Activated naive CD4-positive, alpha-beta T cell treated with Interleukin-2 at 50 U/mL for 16 hours (primary cell): ENCODE measurements at places on chromosomes 1 and 21.

- DNase-seq = no peak
Observed at GRCh38 chr1:156616463-156616862, 2.8 kb upstream of the HAPLN2 start.

GRCh38 chr1:232130815-232131480 lies 499.0 kb downstream of the SIPA1L2 start:
- no peak for DNase-seq

DNA sequence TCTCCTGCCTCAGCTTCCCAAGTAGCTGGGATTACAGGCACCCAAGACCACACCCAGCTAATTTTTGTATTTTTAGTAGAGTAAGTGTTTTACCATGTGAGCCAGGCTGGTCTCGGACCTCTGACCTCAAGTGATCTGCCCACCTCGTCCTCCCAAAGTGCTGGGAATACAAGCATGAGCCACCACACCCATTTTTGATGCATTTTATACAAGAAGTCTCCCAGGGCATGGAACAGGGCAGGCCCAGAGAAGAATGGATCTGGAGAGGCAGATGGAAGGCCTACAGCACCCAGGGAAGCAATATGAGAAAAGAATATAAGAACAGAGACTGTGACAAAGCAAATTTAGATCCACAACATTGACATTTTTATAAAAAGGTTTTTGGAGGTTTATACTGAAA lies 18.8 kb upstream of the IFNAR1 start:
- DNase-seq = no peak

DNA sequence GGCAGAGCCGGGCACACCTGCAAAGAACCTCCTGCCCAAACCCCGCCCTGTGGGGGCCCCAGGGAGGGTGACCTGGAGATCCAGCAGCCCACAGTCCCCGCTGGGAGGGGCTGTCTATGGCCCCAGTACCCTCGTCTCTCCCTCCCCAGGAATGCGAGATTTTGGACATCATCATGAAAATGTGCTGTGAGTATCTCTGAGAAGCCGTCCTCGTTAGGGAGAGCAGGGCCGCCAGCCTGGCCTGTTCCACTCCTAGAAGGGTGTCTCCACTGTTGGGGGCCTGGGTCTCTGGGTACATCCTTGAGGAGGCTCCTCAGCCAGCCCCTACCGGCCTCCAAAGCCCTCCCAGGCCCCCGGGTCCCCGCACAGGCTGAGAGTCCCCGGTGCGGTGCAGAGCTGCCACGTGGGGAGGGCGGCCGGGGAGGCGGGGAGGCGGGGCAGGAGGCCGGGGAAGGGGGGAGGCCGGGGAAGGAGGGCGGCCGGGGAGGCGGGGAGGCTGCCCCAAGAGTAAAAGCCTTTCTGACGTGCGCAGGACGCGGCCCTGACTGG lies 18.7 kb downstream of the COL6A1 start:
- DNase-seq = no peak

GRCh38 chr1:78840453-78841271 lies 165.9 kb downstream of the ADGRL4 start:
- no peak for DNase-seq

DNA sequence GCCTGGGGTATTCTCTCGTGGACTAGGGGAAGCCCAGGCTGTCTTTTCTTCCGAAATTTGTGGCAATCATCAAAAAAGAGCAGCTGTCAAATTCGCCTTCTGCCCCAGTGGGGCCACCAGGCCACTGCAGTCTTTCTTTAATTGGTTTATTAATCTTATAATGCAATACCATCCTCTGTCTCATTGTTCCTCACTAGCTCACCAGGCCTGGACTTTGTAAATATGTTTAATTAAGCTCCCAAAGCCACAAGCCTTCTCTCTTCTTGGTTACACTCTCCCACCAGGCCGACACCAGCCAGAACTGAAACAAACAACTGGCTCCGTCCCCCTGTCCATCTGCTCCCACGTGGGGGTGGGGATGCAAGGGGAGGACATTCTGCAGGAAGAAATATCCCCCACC lies 22.0 kb upstream of the CAMK1G start:
- DNase-seq = no peak

GRCh38 chr1:48216313-48216712 lies 6.2 kb upstream of the SLC5A9 start:
- no peak for DNase-seq

DNA sequence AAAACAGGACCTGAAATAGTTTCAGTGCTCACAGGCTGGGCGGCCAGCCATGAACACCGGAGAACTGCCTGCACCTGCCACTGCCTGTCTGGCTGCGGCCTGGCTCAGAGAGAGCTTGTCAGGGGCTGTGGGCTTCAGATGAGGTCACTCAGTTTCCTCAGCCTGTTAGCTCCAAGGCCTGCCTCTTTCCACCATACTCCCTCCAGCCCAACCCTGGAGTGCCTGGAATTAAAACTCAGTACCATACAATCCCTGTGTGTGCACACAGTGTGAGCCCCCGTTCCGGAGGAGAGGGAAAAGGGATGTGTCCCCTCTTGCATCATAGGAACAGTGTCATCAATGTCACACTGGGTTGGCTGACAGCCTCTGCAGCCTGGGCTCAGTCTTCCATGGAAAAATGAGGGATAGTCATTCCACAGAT lies 16.2 kb downstream of the CACNA1S start:
- no peak for DNase-seq

GRCh38 chr21:41342035-41342434 lies 19.8 kb upstream of the MX2 start:
- no peak for DNase-seq

DNA sequence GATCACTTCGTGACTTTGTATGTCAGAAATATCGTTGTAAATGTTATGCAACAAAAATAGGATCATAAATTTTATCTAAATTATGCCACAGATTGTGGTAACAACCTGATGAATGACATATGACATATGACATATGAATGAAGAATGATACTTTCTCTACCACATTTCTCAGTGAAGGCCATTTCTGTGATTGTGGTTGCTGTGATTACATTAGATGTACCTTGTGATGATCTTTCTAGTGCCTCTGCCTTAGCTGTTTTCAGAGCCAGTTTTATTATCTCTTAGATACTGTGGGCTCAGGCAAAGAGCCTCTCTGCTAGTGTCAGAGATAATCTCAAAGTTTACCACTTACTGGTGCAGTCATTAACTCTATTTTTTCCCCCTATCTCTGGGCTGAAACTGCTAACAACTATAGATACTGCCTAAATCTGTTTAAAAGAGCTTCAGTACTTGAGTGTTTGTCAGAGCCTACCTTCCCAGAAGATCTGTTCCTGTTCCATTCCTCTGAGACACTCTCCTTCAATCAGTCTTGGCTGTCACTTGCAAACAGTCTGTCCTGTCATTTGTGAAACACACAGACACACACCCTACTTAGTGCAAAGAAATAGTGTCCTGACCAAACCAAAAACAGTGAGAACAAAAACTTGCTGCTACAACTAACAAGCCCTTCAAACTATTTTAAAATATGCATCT lies 55.5 kb downstream of the HMCN1 start:
- DNase-seq = no peak

- no peak for DNase-seq
Observed at GRCh38 chr1:232376632-232377493, 253.1 kb downstream of the SIPA1L2 start.

GRCh38 chr1:25232027-25232865 lies at the start of gene SYF2:
SYF2 (minus strand) TSS chr1:25232502; CDS start chr1:25232467, 35 bp downstream.
- peak; percentile 90 for DNase-seq

- no peak for DNase-seq
Observed at GRCh38 chr1:167105271-167106118, 11.6 kb downstream of the STYXL2 start.

- DNase-seq = no peak
Observed at GRCh38 chr1:26537951-26538352, 8.4 kb downstream of the RPS6KA1 start.

- DNase-seq = no peak
Observed at GRCh38 chr1:109392037-109392787, 5.5 kb downstream of the SORT1 start.

DNA sequence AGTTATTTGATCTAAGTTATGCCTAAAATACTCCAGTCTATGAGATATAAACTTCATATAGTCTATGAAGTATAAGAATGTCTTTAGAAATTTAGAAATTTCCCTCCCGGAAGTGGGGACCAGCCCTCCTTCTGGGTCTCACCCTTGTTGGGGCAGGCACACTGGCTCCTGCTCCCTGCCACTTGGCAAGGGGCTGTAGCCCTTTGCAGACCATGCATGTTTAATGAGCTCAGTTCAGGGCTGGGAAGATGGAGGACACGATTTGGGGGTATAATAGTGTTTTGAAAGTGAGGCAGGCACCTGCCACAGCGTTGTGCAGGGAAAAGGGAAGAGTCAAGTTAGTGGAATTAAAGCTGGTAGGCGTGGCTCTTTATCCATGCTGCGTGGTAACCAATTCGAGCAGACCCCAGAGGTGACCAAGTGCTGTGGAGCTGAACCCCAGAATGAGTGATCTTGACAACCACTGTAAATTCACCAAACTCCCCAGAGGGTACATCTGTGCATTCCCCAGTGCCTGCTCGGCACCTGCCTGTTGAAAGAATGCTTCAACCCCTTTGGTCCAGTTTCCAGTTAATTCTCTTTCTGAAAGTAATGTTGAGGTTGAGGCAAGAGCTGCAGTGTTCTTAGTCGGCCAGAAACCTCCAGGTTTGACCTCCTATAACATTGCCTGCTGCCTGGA lies 79.6 kb downstream of the DOP1B start:
- DNase-seq = no peak

DNA sequence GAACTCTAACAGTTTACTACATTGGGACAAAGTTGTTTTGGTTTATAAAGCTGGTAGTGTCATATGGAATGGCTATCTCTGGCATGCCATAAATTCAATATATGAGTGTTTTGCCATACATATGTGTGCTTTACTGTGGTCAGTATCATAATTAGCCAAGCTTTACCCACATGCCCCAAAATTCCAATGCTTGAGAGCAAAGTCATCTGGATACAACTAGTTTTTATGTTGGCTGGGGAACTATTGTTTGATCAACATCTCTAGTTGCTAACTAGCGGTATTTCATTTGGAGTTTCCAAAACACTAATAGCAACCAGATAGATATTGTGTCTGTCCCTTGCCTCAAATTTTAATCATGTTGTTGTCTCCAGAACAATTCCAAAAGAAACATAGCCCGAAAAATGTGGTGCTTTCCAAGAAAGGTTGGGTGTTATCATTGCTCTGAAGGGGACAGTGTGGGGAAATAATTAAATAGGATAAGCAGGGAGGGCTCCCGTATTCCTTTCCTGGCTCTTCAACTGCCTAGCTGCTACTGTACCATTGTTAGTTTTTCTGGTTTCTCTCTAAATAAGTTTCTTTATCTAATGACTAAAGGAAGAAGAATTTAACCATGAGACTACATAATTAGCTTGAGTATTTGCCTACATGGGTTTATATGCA lies 136.1 kb downstream of the TGFB2 start:
- no peak for DNase-seq

- no peak for DNase-seq
Observed at GRCh38 chr21:37623183-37623582, 256.6 kb downstream of the DYRK1A start.

GRCh38 chr21:41481191-41481590 lies 26.8 kb downstream of the TMPRSS2 start:
- DNase-seq = no peak

GRCh38 chr21:42744520-42745445 lies 91.4 kb downstream of the PDE9A start:
- DNase-seq = no peak

DNA sequence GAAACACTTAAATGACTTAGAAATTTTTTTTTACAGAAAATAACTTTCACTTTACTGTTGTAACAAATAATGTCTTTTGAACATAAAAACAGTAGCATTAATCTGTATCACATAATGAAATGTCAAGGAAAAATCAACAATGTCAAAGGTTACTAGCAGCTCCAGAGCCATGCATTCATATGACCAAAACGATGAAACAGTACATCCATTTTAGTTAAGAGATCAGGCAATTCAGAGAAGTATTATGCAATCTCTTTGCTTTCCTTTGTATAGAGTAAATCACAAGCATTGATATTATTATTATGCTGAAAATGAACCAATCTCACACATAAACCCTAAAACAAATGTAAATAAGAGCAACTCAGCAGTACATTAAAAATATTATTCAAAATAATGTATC lies 748.9 kb downstream of the PLA2G4A start:
- no peak for DNase-seq

- DNase-seq = no peak
Observed at GRCh38 chr1:243230914-243231313, 24.2 kb downstream of the CEP170 start.

GRCh38 chr1:206117151-206117948 lies at the start of gene AVPR1B:
AVPR1B (minus strand) TSS chr1:206117388; CDS start chr1:206116890, 498 bp downstream.
- DNase-seq = peak; percentile 30

DNA sequence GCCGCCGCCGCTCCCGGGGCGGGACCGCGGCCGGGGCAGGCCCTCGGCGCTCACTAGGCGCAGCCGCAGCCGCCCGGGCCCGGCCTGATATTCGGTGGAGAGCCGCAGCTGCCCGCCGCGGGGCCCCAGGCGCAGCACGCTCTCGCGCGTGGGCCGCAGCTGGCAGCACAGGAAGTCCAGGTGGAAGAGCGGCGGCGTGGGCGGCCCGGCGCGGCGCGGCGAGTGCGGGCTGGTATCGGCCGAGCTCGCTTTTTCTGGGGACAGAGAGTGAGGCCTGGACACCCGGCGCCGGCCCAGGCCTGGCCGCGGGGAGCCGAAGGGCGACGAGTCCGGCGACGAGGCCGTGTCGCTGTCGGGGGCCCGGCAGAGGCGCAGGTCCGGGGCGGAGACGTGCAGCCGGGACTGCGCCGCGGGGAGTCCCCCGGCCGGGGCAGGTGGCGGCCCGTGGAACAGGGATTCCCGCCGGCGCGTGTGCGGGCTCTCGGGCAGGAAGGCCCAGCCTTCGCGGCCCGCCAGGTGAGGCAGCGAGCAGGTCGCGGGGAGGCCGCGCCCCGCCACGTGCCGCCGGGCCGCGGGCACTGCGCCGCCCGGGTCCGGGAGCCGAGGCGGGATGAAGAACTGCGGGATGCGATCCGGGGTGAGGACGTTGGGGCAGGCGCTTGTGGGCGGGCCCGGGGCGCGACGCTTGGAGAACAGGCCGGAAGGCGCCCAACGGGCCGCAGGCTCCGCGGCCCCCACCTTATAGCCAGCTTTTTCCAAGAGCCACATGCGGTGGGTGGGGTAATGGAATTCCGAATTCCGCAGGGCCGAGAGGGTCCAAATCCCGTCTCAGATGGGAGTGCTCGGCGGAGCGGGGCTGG lies 1.2 kb downstream of the C2CD4D start:
- peak; percentile 60 for DNase-seq

- no peak for DNase-seq
Observed at GRCh38 chr1:83764209-83764608, 234.7 kb downstream of the TTLL7 start.

DNA sequence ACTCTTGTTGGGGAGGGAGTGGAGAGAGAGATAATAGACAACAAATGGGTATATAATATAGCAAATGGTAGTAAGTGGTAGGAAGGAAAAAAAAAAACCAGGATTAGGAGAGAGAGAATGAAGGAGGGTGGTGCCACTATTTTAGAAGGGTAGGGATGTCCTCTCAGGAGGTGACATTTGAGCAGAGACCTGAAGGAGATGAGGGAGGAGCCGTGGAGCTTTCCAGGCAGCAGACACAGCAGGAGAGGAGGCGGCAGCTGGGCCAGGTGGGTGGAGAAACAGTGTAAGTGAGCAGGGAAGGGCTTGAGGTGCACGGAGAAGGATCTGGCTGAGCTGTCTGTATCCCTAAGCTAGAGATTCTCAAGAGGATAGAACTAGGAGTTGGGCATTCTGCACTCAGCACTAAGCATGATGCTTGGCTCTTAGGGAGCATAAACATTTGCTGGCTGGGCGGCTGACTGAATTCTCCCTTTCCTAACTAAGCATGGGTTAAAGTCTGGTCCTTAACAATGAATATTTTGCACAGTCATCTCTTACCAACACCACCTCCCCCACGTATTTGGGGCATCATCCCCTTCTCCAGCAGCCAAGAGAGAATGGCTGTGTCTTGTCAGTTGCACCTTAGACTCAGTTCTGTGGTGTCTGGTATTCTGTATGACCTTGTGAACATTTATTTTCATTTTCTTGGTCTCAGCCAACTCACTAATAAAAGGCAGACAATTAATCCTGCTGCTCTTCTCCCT lies 27.6 kb upstream of the SARS1 start:
- DNase-seq = no peak
